ENCODE measurements at places on chromosomes 12 and 14.
A peak's percentile ranks its signal among the peaks of the same experiment; 100 is the strongest.

DNA sequence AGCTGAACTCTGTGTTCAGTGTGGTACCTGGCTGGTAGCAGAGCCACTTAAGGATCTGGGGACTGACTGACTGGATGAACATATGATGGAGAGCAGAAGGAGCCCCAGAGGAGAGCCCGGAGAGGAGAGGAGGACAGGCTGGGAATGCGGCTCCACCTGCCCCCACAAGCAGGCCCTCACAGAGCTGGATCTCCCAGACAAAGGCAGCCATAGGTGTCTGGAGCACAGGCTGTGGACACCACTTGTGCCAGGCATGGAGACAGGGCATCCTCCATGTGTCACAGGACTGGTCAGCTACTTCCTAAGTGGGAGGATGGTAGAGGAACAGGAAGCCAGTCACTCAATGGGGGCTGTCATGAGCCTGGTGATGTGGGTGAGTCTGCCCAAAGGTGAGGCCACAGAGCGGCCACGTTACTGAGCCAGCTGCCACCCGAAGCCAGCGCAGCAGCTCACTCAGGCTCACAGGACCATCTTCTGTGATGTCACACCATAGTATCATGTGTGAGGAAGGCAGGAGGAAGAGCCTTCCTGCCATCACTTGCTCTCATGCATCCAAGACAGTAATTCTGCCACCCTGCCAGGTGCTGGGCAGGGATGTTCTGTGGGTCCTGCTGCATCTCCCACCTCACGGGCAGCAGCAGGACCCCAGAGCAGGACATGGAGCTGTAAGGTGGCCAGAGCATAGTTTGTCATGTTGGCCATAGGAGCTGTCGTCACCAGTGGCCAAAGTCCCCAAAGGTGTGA lies 72.1 kb downstream of the PRIMA1 start:
- DNase-seq, result no peak

GRCh38 chr12:46177837-46178608 lies 90.8 kb downstream of the SLC38A1 start:
- peak; percentile 62 for DNase-seq

DNA sequence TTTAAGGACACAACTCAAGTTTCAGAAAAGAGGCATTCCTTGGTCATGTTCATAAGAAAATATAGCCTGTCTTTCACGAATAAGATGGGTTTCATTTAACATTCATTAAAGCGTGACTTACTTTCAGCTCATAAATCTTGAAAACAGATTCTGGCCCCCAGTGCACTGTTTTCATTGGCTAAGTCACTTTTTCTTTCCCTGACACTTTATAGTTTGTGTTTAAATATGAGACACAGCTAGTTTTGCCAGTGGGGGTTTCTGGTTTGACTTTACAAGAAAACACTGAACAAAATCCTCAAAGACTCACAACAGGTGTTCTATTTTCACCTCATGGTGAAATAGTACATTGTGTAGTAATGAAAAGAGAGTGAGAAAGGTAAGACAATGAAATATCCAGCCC lies 65.9 kb downstream of the PHLDA1 start:
- no peak for DNase-seq

- DNase-seq, result no peak
Measured at GRCh38 chr14:37185670-37186069, 12.1 kb upstream of the MIPOL1 start.

GRCh38 chr14:56131865-56132833 lies 13.9 kb downstream of the PELI2 start:
- no peak for DNase-seq

DNA sequence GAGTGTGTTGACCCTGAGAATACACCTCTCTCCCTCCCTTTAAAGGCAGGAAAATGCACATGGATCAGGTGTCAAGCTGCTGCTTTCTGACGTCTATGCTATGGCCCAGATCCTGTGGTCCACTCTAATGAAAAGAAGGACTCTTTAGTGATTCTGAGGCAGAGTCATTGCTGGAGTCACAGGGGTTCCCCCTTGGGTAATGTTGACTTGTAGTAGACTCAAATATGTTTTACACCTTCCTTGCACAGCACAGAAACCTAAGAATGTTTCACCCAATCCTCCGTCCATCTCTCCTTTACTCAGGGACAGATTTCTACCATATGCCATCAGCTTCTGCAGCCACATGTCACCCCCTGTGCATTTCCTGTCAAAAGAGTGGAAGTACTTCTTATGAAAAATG lies 525.4 kb downstream of the TMEM121 start:
- no peak for DNase-seq

GRCh38 chr12:9943240-9943639 lies 11.1 kb upstream of the CLEC2A start:
- DNase-seq, result peak; percentile 9

- no peak for DNase-seq
Measured at GRCh38 chr12:121958541-121959240, 40.3 kb downstream of the CFAP251 start.

- DNase-seq, result no peak
Measured at GRCh38 chr14:39175445-39176262, 600 bp downstream of the PNN start.

GRCh38 chr14:81452341-81453133 lies 52.4 kb upstream of the STON2 start:
- no peak for DNase-seq

GRCh38 chr12:87952850-87953249 lies 76.4 kb downstream of the C12orf50 start:
- DNase-seq, result no peak

All from CD4-positive, alpha-beta T cell treated with Interleukin-17A for 1 hour (primary cell).